Stomach (tissue), 19 donors: ENCODE measurements at places on chromosomes 12 and 14. TPM values are rescaled to one million over a fixed set of nuclear protein-coding genes. Genes with fewer than 3 reads are reported as not detected.

ABHD4 gene
- 130 TPM for total RNA-seq

PCK2 gene
- 168 TPM for total RNA-seq

STAB2 gene
- not detected for total RNA-seq

OAS2 gene
- 21.4 TPM for total RNA-seq

KNTC1 gene
- 6.1 TPM for total RNA-seq

PPP1CC gene
- 205 TPM for total RNA-seq

SPIC gene
- total RNA-seq: 0.58 TPM

PLEKHG7 gene
- total RNA-seq: 2.7 TPM

TC2N gene
- total RNA-seq: 106 TPM

GRCh38 chr12:52247622-52248540, 14.8 kb downstream of the KRT7 start:
- no peak for DNase-seq
- no peaks in the 10 kb centered on the region for H3K36me3 ChIP-seq
- H3K27me3 ChIP-seq: no peaks in the 10 kb centered on the region
- H3K4me1 ChIP-seq: peaks cover 60% of the 10 kb centered on the region
- H3K27ac ChIP-seq: peak overlapping the region; percentile 65

DNA sequence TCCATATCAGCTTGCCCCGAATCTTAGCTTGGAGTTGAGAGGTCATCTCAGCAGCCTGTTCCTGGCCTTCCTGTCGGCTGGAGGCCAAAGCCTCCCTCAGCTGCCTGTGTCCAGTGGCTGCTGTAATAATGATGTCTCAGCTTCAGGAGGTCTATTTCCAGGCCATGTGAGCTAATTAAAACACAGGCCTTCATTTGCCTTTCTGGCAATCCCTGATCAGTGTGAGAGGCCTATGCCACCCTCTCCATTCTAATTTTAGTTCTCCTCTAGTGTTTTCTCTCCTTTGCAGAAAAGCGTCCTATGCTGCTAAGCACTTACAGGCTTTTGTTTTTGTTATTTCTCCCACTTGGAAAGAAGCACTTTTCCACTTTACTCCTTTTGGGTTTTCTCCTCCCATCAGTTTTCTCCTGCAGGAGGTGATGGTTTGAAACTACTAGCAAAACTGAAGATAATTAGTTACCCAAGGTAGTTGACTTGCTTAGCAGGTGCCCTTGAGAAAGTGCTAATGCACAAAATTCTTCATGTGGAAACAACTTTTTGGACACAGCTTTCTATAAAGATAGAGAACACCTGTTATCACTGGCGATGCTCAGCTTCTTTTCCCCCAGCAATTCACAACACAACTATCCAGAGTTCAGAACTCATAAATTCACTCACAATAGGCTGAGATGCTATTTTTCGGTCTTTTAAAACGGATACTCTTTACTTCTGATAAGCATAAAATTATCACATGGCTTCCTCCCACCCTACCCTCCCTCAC, 255.3 kb upstream of the GARIN6 start:
- H3K4me3 ChIP-seq: no peak overlapping the region
- no peak for DNase-seq
- H3K27me3 ChIP-seq: no peaks in the 10 kb centered on the region
- no peak overlapping the region for H3K27ac ChIP-seq
- H3K36me3 ChIP-seq: no peaks in the 10 kb centered on the region
- H3K4me1 ChIP-seq: no peaks in the 10 kb centered on the region

GRCh38 chr12:124939421-124940142, 25.1 kb upstream of the UBC start:
- H3K4me1 ChIP-seq: peaks cover 39% of the 10 kb centered on the region
- peak; percentile 86 for DNase-seq
- peak overlapping the region; percentile 94 for H3K27ac ChIP-seq
- peak overlapping the region; percentile 50 for H3K4me3 ChIP-seq
- peaks cover 10% of the 10 kb centered on the region for H3K36me3 ChIP-seq
- no peaks in the 10 kb centered on the region for H3K27me3 ChIP-seq

DNA sequence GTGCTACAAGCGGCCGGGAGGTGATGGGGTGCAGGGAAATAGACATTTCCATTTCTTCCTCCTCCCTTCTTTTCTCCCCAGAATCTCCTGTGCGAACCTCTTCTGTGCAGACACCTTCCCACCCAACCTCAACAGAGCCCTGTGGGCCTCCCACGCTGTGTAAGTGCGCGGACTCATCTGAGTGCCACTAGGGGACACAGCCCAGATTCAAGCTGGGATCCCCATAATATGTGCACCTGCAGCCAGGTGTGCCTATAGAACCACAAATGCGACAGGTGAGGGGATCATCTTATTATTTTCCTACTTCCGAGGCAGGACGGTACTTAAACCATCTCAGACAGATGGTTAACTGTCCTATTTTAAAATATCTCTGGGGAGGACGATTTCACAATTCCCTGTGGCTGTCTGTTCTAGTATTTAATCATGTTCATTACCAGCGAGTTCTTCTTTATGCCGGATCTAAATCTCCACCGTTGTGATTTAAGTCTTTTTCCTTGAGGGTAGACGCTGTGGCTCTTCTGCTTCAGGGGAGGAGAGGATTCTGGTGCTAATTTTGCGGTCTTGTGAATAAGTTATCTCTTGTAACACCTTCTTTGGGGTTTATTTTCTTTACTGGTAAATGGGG, 17.2 kb upstream of the CACNA1C start:
- H3K27me3 ChIP-seq: no peaks in the 10 kb centered on the region
- peak overlapping the region; percentile 31 for H3K4me3 ChIP-seq
- peaks cover 16% of the 10 kb centered on the region for H3K4me1 ChIP-seq
- H3K36me3 ChIP-seq: no peaks in the 10 kb centered on the region
- DNase-seq: no peak
- no peak overlapping the region for H3K27ac ChIP-seq

DNA sequence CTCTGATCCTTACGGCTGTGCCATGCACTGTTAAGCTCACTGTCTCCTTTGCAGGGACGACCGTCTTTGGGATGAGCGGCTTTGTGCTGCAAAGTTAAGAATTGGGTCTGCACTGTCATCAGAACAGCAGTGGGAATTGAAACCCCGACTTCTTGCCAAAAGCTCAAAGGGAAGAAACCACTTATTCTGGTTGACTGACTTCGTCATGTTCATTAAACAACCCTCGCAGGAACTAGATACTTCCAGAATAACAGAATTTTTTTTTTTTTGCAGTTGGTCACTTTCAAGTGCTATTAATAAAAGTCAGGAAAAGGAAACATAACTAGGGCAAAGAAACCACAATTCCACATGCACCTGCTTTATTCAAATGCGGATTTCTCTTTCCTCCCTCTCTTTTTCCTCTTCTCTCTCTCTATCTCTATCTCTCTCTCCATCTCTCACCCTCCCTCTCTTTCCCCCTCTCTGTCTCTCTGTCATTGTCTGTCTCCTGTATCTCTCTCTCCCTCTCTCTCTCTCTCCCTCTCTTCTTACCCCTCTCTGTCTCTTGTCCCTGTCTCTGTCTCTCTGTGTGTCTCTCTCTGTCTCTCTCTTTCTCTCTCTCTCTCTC, 12.3 kb upstream of the GLT1D1 start:
- H3K27me3 ChIP-seq: no peaks in the 10 kb centered on the region
- H3K4me3 ChIP-seq: no peak overlapping the region
- H3K36me3 ChIP-seq: no peaks in the 10 kb centered on the region
- no peak overlapping the region for H3K27ac ChIP-seq
- no peak for DNase-seq

DNA sequence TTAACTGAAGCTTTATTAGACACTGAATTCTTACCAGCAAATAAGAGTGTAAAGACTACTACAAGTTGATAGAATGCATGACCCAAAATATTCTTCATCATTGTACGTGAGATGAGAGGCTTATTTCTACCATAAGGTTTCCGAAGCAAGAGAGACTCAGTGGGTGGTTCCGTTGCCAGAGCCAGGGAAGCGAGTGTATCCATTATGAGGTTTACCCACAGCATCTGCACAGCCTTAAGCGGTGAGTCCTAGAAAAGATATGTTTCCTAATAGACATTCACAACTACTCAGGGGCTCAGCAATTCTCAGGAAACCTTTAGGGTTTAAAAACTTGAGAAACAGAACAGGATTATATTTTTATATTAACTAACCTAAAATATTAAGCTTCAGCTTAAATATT, 77.8 kb upstream of the POC1B start:
- no peak for DNase-seq
- no peaks in the 10 kb centered on the region for H3K27me3 ChIP-seq
- no peak overlapping the region for H3K4me3 ChIP-seq
- H3K27ac ChIP-seq: no peak overlapping the region
- H3K4me1 ChIP-seq: no peaks in the 10 kb centered on the region
- H3K36me3 ChIP-seq: peaks cover 73% of the 10 kb centered on the region

GRCh38 chr14:96221109-96221650, 16.5 kb downstream of the BDKRB2 start:
- H3K4me3 ChIP-seq: no peak overlapping the region
- DNase-seq: no peak
- H3K27ac ChIP-seq: no peak overlapping the region
- H3K36me3 ChIP-seq: no peaks in the 10 kb centered on the region

GRCh38 chr12:52872644-52873389, 24.0 kb upstream of the KRT78 start:
- peaks cover 62% of the 10 kb centered on the region for H3K4me1 ChIP-seq
- H3K36me3 ChIP-seq: no peaks in the 10 kb centered on the region
- no peak for DNase-seq
- H3K27ac ChIP-seq: peak overlapping the region; percentile 81

DNA sequence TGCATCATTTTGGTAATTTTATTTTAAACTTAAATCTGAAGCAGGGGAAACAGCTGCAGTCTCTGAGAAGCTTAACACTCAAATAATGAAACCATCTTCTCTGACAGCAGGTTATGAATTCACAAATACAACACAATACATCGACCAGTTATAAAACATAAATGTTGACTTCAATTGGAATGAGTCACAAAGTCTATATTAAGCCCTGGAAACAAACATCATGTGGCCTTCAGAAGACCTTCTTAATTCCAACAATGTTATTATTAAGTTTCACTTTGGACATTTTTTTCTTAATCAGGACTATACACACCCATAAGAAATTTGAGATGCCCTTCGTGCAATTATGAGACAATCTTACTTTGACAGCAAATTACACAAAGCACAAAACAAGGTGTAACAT, 68.9 kb downstream of the CEP128 start:
- H3K27me3 ChIP-seq: no peaks in the 10 kb centered on the region
- no peaks in the 10 kb centered on the region for H3K36me3 ChIP-seq
- H3K4me3 ChIP-seq: no peak overlapping the region
- DNase-seq: no peak
- no peak overlapping the region for H3K27ac ChIP-seq

GRCh38 chr12:130838284-130838950, 633 bp downstream of the STX2 start:
- DNase-seq: peak; percentile 38
- H3K4me1 ChIP-seq: peaks cover 14% of the 10 kb centered on the region
- peak overlapping the region; percentile 91 for H3K4me3 ChIP-seq
- H3K27ac ChIP-seq: peak overlapping the region; percentile 80
- no peaks in the 10 kb centered on the region for H3K27me3 ChIP-seq

- no peaks in the 10 kb centered on the region for H3K36me3 ChIP-seq
- H3K27ac ChIP-seq: no peak overlapping the region
- no peak overlapping the region for H3K4me3 ChIP-seq
- H3K27me3 ChIP-seq: no peaks in the 10 kb centered on the region
- DNase-seq: no peak
- H3K4me1 ChIP-seq: no peaks in the 10 kb centered on the region
These were observed 24.4 kb downstream of the JAG2 start for GRCh38 chr14:105144026-105144665.

DNA sequence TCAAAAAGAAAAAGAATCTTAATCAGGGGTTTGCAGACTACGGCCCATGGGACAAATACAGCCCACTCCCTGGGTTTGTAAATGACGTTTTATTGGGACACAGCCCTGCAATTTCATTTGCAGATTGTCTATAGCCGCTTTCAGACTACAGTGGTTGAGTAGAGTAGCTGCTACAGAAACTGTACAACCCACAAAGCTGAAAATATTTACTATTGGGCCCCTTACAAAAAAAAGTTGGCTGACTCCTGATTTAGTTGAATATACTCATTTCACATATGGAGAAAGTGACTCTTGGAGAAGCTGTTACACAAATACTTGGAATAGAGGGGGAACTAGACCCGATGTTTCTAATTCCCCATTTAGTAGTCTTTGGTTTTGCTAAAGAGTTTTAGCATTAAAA, 162.5 kb upstream of the NOS1 start:
- no peak overlapping the region for H3K4me3 ChIP-seq
- H3K27me3 ChIP-seq: no peaks in the 10 kb centered on the region
- no peak overlapping the region for H3K27ac ChIP-seq
- peaks cover 6% of the 10 kb centered on the region for H3K4me1 ChIP-seq
- H3K36me3 ChIP-seq: no peaks in the 10 kb centered on the region
- DNase-seq: no peak

GRCh38 chr12:121651320-121651719, 18.1 kb downstream of the MORN3 start:
- no peak overlapping the region for H3K4me3 ChIP-seq
- no peaks in the 10 kb centered on the region for H3K36me3 ChIP-seq
- peaks cover 18% of the 10 kb centered on the region for H3K4me1 ChIP-seq
- no peak for DNase-seq
- H3K27ac ChIP-seq: no peak overlapping the region
- no peaks in the 10 kb centered on the region for H3K27me3 ChIP-seq

- no peak for DNase-seq
- no peak overlapping the region for H3K4me3 ChIP-seq
- H3K4me1 ChIP-seq: peaks cover 5% of the 10 kb centered on the region
- H3K27me3 ChIP-seq: peaks cover 94% of the 10 kb centered on the region
- H3K36me3 ChIP-seq: no peaks in the 10 kb centered on the region
These were observed 119.9 kb upstream of the LHX5 start for GRCh38 chr12:113591480-113591974.

GRCh38 chr12:110224379-110225304, 56.4 kb upstream of the ATP2A2 start:
- H3K27me3 ChIP-seq: no peaks in the 10 kb centered on the region
- no peaks in the 10 kb centered on the region for H3K36me3 ChIP-seq
- peak overlapping the region; percentile 52 for H3K27ac ChIP-seq
- DNase-seq: peak; percentile 75

DNA sequence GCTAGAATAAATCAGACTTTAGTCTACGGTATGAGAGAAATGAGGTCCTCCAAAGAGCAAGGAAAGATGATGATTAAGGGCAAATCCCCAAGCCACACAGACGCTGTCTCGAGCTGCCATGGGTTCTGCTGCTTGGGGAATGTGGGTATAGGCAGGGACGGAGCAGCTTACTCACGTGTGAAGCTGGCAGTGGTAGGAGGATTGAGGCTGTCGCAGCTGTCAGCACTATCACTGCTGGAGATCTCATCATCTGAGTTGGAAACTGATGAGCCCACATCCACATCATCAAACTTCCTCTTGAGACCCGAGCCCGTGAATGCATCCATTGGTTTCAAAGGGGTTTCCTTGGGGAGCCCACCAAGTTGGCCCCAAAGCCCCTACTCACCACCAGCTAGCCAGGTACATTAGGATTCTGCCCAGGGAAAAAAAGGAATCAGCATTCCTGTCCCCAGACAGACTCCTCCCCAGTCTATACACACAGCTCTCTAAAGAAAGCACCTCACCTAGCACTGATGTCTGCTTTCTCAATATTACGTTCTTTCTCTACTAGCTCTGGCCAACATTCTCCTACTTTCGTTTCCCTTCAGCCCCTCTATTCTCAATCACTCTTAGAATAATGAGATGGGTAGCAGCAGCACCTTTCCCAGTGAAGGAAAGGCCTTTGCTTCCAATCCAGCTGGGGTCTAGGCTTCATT, 7.0 kb downstream of the CSRNP2 start:
- H3K27ac ChIP-seq: no peak overlapping the region
- DNase-seq: no peak
- peaks cover 37% of the 10 kb centered on the region for H3K36me3 ChIP-seq
- no peaks in the 10 kb centered on the region for H3K27me3 ChIP-seq
- H3K4me3 ChIP-seq: no peak overlapping the region

- DNase-seq: no peak
- H3K4me3 ChIP-seq: no peak overlapping the region
- H3K27me3 ChIP-seq: no peaks in the 10 kb centered on the region
- no peaks in the 10 kb centered on the region for H3K4me1 ChIP-seq
These were observed 28.8 kb upstream of the DLGAP5 start for GRCh38 chr14:55220230-55220629.
